ENCODE measurements at places on chromosomes 12 and 14. TPM values are rescaled to one million over a fixed set of nuclear protein-coding genes. Genes with fewer than 3 reads are reported as not detected.
A peak's percentile ranks its signal among the peaks of the same experiment; 100 is the strongest.

- no peak for DNase-seq
These were observed 39.5 kb downstream of the SYNE2 start for GRCh38 chr14:63892265-63892664.

DNA sequence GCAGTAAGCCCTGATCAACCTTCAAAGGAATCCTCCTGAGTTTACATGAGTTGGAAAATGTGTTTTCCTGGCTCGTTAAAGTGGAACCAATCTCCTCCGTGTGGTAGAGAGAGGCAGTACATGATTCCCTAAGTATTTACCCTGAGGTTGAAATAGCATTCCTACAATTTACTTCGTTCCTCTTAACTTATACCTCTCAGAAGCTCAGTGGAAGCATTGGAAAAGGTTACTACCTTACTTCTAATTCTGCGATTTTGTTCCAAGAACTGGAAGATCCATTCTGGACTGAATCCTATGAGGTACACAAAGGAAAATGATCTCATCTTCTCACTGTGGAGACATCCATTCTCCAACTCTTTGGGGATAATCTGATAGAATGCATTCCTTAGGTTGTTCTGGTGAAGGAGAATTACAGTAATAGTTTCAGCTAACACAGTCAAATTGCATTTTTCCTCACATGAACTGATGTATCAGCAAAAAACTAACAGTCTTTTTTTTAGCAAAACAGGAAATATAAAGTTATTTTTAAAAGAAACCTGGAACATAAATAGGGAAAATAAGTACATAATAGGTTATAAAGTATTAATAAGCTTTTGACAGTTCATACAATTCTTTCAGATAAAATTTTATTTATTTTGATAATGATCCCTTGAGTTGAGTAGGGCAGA is 475.6 kb downstream of the PDZRN4 start:
- peak; percentile 24 for DNase-seq

DNA sequence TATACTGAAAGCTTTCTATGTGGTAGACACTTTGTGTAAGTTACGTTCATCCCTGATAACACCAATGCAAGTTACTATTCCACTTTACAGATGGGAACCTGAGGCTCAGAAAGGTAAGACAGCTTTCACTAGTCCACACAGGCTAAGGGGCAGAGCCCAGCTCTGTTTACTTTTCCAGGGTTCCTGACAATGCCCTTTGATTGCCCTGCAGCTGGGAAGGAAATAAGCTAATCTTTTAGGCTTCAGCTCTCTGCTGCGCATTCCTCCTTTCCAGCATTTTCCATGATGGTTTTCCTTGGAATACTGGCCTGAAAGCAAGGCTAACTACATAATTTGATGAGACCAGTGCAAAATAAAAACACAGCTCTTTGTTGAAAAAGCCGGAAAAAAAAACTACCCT is 185.7 kb upstream of the BTG1 start:
- no peak for DNase-seq

DNA sequence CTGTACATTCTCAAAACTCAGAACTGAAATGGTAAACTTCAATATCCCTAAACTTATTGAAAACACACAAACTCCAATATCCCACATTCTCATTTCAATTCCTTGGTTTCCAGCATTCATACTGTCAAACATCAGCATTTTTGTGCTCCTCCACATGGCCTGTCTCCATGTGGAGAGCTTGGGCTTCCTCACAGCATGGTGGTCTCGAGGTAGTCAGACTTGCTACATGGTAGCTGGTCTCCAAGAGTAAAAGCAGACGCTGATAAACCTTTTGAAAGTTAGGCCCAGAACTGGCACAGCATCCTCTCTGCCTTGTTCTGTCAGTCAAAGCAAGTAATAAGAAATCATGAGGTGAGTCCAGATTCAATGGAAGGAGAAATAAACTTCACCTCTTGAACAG is 70.5 kb downstream of the VCPKMT start:
- DNase-seq: no peak

GRCh38 chr12:13503094-13503835 is 306.7 kb downstream of the EMP1 start:
- no peak for DNase-seq

- no peak for DNase-seq
These were observed 5.4 kb downstream of the CRACR2A start for GRCh38 chr12:3747543-3747942.

- DNase-seq: no peak
These were observed 1.7 kb downstream of the CCND2 start for GRCh38 chr12:4275016-4275869.

DNA sequence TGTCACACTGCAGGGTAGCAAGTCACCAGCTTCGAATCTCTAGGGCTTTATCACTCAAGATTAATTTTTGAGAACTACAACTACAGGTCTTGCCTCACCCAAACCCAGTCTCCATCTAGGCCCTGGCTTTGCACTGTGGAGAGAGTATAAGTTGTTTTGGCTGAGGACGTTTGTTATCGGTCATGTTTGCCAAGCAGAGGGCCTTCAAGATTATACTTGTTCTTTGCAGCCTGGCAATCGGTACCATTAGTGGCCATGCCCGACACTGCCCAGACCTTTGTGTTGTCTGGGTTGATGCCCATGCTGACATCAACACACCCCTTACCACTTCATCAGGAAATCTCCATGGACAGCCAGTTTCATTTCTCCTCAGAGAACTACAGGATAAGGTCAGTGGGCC is 25.7 kb downstream of the ARG2 start:
- DNase-seq: no peak

DNA sequence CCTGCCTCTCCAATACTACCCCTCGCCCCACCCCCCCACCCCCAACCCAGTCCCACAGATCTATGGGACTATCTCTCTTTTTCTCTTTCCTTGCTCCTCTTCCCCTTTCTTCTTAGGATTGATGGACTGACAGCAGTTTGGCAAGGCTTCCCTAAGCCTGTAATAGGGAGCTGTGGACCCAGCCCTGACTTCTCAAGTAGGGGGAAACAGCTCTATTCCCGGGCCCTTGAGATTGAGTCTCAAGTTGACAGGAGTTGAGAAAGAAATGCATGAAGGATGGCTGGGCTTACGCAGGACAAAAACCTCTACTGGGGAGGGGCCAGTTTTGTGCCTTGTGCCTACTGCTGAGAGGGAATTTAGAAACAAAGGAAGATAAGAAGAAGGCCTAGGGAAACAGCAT is 60.4 kb downstream of the SMUG1 start:
- no peak for DNase-seq

DNA sequence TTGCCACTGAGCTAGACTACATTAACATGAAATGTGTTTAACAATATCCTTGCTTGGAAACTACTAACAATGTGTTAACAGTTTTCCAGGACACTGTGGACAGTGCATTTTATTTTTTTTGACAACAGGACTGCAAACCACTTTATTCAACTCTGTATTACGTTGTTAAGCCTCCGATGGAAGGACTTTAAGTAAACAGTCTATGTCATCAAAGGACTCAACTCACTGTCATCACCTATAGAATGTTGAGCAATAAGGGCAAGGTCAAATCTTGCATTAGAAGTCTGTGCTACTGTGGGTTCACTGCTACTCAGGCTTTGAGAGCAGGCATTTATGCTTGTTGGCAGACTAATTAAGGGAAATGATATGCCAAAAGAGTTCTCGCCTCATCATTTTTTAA is 483.7 kb downstream of the FLRT2 start:
- no peak for DNase-seq

DNA sequence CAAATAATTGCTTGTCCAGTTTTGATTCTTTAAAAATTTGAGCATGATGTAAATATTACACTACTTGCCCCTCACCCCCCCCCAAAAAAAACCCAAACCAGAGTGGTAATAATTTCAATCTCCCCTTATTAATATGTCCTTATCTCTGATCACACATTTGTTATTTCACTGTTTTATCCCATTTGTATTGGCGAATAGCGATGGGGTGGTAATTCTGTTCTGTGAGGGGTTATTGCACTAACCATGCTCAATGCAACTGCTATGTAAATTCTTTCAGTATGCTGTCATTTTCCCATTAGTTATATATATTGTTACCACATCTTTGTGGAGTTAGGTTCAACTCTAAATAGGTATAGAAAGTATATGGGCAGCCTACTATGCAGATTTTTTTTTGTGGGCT is 1.1 kb downstream of the RIMKLB start:
- no peak for DNase-seq

DNA sequence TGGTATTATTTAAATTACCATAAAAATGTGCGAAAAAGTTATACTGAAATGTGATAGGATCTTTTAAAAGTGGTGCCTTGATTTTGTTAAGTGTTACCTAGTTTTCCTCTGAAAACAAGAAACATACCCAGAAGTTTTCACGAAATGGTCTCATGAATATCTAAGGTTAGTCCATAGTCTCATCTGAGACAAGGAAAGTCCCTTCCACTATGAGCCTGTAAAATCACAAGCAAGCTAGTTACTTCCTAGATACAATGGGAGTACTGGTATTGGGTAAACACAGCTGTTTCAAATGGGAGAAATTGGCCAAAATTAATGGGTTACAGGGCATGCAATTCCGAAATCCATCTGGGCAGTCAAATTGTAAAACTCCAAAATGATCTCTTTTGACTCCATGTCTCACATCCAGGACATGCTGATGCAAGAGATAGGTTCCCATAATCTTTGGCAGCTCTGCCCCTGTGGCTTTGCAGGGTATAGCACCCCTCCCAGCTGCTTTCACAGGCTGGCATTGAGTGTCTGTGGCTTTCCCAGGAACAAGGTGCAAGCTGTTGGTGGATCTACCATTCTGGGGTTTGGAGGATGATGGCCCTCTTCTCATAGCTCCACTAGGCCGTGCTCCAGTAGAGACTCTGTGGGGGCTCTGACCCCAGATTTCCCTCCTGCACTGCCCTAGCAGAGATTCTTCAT is 271.4 kb downstream of the NAV3 start:
- DNase-seq: no peak

DNA sequence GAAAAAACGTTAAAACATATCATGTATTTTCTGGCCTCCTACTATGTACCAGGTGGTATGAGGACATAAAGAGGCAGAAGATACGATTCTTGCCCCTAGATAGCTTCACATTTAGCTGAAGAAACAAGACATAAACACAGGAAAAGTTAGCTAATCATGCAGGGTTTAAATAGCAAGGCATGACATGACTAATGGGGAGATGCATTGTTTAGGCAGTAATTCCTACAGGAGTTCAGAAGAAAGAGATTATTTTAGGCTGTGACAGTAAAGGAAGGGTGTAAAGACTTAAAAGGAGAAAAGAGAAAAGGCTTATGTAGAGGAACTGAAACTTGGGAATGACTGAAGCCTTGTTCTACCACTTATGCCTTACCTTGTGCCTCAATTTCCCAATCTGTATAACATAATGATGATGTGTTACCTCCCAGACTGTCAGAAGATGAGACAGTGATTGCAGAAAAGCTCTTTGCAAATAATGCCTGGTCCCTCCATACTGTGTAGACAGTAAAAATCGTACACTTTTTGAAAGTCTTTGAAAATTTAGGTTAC is 44.4 kb downstream of the PRKCH start:
- no peak for DNase-seq

- DNase-seq: no peak
These were observed 8.5 kb downstream of the SLC17A8 start for GRCh38 chr12:100365411-100365810.

GRCh38 chr12:110744151-110744571 is 1.5 kb upstream of the PPP1CC start:
- no peak for DNase-seq

GRCh38 chr14:65261946-65262345 is 150.6 kb upstream of the FUT8 start:
- no peak for DNase-seq

GRCh38 chr12:122159882-122160281 is 14.1 kb downstream of the IL31 start:
- no peak for DNase-seq

GRCh38 chr12:128657378-128657777 is 166.4 kb downstream of the SLC15A4 start:
- no peak for DNase-seq

The KRT3 gene
- total RNA-seq: not detected

The SIX6 gene
- not detected for total RNA-seq

The ENTPD5 gene
- total RNA-seq: 7.3 TPM

The CMTM5 gene
- 3.0 TPM for total RNA-seq

The TPH2 gene
- total RNA-seq: not detected

The KRT78 gene
- not detected for total RNA-seq

The GPR162 gene
- total RNA-seq: 29.6 TPM

The TEX22 gene
- total RNA-seq: 1.1 TPM
